ENCODE measurements at places on chromosomes 7 and 10. TPM values are rescaled to one million over a fixed set of nuclear protein-coding genes. Genes with fewer than 3 reads are reported as not detected.

The AOC1 gene
- polyA plus RNA-seq = not detected

The NPTX2 gene
- polyA plus RNA-seq = 6.8 TPM

The HYAL4 gene
- polyA plus RNA-seq = not detected

The LEP gene
- polyA plus RNA-seq = not detected

DNA sequence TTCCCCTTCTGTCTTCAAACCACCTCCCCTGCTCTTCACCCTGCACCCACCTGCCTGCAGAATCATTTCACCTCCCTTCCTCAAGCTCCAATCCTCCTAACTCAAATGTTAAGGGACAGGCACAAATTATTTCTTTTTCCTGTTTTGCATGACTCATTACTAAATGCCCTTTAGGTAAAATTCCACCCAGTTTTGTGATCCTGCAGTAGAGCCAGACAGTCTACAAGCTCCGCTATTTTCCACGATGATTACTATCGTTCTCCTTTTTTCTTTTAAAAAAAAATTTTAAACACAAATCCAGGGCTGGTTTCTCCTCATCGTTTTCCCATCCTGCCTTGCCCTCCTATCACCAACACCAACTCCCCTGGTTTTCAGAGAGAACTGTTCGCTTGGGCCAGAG, 186.8 kb upstream of the YAE1 start:
- no peak for DNase-seq

Data from muscle of arm (tissue), 14 donors.